ENCODE measurements at places on chromosomes 7 and 10. TPM values are rescaled to one million over a fixed set of nuclear protein-coding genes. Genes with fewer than 3 reads are reported as not detected.

The CHST3 gene
- 11.5 TPM for total RNA-seq

DNA sequence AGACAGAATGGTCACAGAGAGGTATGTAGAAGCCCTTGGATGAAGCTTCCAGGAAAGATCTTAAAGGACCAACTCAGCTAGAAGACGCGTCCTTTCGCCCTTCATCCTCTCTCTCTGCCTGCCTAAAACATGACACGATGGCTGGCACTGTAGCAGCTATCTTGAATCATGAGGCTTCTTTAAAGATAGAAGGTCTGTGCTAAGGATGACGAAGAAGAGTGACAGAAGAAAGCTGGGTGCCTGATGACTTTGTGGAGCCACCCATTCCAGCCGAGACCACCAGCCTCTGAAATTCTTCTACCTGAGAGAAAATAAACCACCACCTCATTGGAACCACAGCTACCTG, 25.5 kb downstream of the WDR86 start:
- no peaks in the 10 kb centered on the region for H3K36me3 ChIP-seq
- no peaks in the 10 kb centered on the region for H3K4me1 ChIP-seq
- no peak for DNase-seq

DNA sequence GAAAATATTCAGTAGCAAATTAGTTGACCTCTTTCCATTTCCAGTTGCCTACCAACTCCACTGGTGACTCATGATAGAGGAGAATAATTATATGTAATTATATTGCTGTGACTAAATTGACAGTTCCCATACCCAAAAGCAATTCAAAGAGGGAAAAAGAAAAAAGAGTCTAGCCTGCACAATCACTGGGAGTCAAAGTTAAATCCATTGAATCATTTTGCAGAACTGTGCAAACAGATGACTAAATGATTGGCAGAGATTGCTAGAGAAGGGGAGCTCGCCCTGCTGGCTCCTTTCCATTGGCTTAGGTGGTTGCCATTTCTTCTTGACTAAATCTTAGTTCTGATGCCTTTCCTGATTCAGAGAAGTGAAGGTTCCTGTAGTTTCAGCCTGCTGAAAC, 1228.6 kb upstream of the SORCS1 start:
- DNase-seq: no peak
- no peaks in the 10 kb centered on the region for H3K36me3 ChIP-seq
- H3K27ac ChIP-seq: no peak overlapping the region
- no peak overlapping the region for H3K4me3 ChIP-seq
- no peaks in the 10 kb centered on the region for H3K4me1 ChIP-seq

DNA sequence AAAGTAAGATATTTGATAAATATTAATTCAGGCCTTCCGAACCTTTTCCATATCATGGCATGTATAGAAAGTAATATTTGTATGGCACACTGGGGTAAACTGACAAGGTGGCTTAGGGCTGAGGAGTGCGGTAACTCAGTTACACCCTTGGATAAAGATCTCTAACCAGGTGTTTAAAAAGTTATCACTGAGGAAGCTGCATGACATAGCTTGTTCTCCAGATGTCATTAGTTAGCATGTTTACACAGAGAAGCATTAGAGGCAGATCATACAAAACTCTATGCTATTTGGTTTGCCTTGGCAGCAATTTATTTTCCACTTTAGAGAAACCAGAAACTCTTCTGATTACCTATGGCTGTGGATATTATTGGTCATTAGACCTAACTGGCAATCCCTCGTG, 118.2 kb downstream of the ST7 start:
- DNase-seq: no peak
- H3K4me3 ChIP-seq: no peak overlapping the region
- no peaks in the 10 kb centered on the region for H3K36me3 ChIP-seq
- peaks cover 18% of the 10 kb centered on the region for H3K4me1 ChIP-seq
- H3K27me3 ChIP-seq: no peaks in the 10 kb centered on the region

The AKR1C8 gene
- total RNA-seq: not detected

DNA sequence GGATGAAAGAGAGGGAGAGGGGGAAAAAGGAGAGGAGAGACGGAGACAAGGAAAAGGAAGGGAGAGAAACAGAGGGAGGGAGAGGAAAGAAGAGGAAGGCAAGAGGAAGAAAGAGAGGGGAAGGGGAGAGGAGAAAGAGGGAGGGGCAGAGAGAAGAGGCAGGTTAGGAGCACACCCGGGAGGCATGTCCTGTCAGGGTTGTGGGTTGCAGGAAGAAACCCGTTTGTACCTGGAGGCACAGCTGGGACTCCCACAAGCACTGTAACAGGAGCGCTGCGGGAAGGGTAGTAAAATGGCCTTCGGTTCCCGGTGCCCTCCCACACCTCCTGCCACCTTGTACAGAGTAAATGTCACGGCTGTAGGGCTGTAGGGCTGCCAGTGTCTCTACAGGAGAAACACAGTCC, 24.7 kb downstream of the FGFR2 start:
- H3K4me3 ChIP-seq: no peak overlapping the region
- H3K4me1 ChIP-seq: no peaks in the 10 kb centered on the region
- no peak for DNase-seq
- H3K27ac ChIP-seq: no peak overlapping the region

The TRRAP gene
- total RNA-seq: 45.8 TPM

DNA sequence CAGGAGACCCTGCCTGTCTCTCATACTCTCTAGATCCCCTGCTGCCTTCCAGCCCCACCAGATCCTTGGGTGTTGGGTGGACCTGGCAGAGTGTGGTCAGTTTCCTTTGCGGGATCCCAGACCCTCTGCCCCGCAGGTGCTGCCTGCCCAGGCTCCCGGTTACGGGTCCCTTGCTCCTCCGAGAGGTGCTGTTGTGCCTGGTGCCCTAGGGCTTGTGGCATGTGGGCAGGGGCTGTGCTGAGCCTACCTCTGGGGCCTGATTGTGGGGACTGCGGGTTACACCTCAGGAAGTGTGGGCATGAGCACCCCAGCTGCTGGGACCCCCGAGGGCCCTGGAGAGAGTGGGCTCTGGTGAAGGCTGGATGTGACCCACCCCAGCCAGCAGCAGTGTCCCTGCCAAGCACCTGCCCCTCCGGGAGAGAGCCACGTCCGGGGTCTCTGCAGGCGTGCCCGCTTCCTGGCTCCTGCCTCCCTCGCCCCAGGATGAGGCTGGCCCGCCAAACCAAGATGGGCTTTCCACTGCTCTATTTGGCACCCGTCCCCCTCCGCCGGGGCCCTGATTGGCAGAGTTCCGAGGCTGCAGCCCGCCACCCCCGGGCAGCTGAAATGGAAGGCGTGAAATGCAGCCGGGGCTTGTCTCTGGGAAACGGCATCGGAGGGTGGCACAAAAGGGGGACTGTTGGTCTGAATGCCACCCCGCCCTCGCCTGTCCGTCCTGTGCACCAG, 17.0 kb downstream of the CLIP2 start:
- no peak for DNase-seq
- H3K4me3 ChIP-seq: no peak overlapping the region
- peaks cover 12% of the 10 kb centered on the region for H3K4me1 ChIP-seq
- no peak overlapping the region for H3K27ac ChIP-seq
- H3K36me3 ChIP-seq: no peaks in the 10 kb centered on the region

- peaks cover 4% of the 10 kb centered on the region for H3K4me1 ChIP-seq
- no peaks in the 10 kb centered on the region for H3K27me3 ChIP-seq
- H3K4me3 ChIP-seq: no peak overlapping the region
- DNase-seq: no peak
- H3K36me3 ChIP-seq: no peaks in the 10 kb centered on the region
- H3K27ac ChIP-seq: no peak overlapping the region
Observed at GRCh38 chr10:124043310-124044142, 49.9 kb downstream of the CHST15 start.

DNA sequence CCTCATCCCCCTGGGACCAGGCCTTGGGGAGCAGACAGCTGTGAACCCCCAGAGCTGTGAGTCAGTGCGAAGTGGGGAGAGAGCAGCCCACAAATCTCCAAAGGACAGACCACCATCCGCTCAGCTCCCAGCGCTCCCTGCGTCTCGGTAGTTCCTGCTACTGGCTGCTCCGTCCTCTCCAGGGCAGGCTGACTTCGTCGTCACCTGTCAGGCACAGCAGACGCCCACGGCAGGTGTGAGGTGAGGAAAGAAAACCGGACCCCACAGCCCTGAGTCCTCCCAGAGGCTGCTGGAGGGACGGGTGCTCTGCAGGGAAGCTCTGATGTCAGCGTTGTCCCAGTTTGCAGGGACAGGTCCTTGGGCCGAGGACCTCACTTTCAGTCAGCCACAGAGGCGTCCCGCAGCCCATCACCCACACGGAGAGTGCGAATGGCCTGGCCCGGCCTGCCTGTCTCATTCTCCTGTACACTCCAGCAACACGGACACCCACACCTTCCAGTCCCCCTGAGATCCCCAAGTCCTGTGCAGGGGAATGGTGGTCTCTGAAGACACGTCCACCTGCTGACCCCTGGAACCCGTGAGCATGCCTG, 95.2 kb downstream of the DNAJB6 start:
- no peaks in the 10 kb centered on the region for H3K36me3 ChIP-seq
- no peak overlapping the region for H3K27ac ChIP-seq
- peaks cover 2% of the 10 kb centered on the region for H3K4me1 ChIP-seq
- H3K27me3 ChIP-seq: no peaks in the 10 kb centered on the region

DNA sequence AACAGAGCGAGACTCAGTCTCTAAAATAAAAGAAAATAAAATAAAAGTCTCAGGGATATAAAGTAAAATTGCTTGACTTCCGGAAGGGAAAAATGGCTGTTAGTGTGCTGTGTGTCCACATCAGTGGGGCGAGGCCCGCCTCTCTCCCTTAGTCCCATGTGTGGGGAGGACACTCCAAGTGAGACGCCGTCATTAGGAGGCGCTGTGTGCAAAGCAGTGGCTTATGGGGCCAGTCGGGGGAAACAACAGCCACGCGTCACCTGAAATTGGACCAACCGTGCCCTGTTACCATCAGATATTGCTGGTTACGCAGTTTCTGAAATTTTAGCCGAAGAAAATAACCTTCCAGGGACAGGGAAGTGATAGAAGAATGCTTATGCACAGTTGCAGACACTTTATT, 15.8 kb downstream of the SFXN4 start:
- H3K4me3 ChIP-seq: no peak overlapping the region
- no peak for DNase-seq
- no peak overlapping the region for H3K27ac ChIP-seq
- H3K36me3 ChIP-seq: peaks cover 2% of the 10 kb centered on the region
- H3K4me1 ChIP-seq: no peaks in the 10 kb centered on the region
- no peaks in the 10 kb centered on the region for H3K27me3 ChIP-seq

The OR13A1 gene
- total RNA-seq: not detected

DNA sequence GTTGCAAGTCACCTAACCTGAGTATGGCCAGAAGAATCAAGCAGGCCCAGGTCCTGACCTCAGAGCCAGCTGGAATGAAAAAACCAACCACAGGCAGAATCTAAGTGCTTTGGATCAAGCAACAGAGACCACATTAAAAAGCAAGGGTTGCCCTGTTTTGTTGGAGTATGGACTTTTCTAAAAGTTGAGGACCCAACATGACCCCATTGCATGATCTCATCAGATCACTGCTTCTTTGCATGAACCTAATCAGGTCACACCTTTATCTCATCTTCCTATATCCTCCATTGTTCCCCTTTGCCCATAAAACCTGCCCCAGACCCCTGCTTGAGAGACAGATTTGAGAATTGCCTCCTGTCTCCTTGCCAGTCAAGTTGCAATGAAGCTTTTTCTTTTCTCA, 11.6 kb upstream of the SNX10 start:
- H3K4me3 ChIP-seq: no peak overlapping the region
- H3K27me3 ChIP-seq: no peaks in the 10 kb centered on the region
- H3K4me1 ChIP-seq: no peaks in the 10 kb centered on the region
- DNase-seq: no peak

GRCh38 chr10:71312811-71313789, 6.0 kb upstream of the SLC29A3 start:
- DNase-seq: no peak
- H3K36me3 ChIP-seq: no peaks in the 10 kb centered on the region

The TAS2R16 gene
- total RNA-seq: not detected

DNA sequence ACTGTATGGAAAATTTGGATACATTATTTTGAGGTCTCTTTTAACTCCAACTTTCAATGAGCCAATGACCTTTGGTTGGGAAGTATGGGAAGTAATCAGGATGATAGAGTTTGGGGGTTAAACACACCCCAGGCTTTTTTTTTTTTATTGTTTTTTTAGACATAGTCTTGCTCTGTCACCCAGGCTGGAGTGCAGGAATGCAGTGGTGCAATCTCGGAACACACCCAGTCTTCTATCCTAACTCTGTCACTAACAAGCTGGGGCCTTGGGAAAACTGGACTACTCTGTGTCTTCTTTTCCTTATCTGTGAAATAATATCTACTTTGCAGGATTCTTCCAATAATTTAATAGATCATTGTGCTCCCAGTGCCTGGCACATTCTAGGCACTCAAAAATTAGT, 37.6 kb upstream of the AGBL3 start:
- H3K4me3 ChIP-seq: no peak overlapping the region
- no peaks in the 10 kb centered on the region for H3K4me1 ChIP-seq
- no peak for DNase-seq
- peaks cover 40% of the 10 kb centered on the region for H3K36me3 ChIP-seq

- H3K27me3 ChIP-seq: no peaks in the 10 kb centered on the region
- no peaks in the 10 kb centered on the region for H3K36me3 ChIP-seq
- H3K27ac ChIP-seq: no peak overlapping the region
- no peaks in the 10 kb centered on the region for H3K4me1 ChIP-seq
Observed at GRCh38 chr7:25653384-25653783, 425.1 kb upstream of the NPVF start.

- peaks cover 39% of the 10 kb centered on the region for H3K4me1 ChIP-seq
- H3K27me3 ChIP-seq: no peaks in the 10 kb centered on the region
- H3K27ac ChIP-seq: peak within 1 kb of the TSS; percentile 94
- peaks cover 21% of the 10 kb centered on the region for H3K36me3 ChIP-seq
- DNase-seq: peak; percentile 65
Observed at GRCh38 chr7:100088621-100089457, at the start of gene COPS6. COPS6 (plus strand) TSS chr7:100088969; CDS start chr7:100088991, 22 bp downstream.

- no peak overlapping the region for H3K27ac ChIP-seq
- H3K36me3 ChIP-seq: peaks cover 13% of the 10 kb centered on the region
- H3K27me3 ChIP-seq: no peaks in the 10 kb centered on the region
- no peak for DNase-seq
Observed at GRCh38 chr7:121360564-121360963, 31.8 kb downstream of the WNT16 start.

The ADAMTS14 gene
- not detected for total RNA-seq

The SMURF1 gene
- total RNA-seq: 22.3 TPM

The INPP5A gene
- total RNA-seq: 33.2 TPM

The TRUB1 gene
- total RNA-seq: 16.7 TPM

GRCh38 chr10:104300736-104301292, 31.8 kb downstream of the GSTO2 start:
- no peaks in the 10 kb centered on the region for H3K27me3 ChIP-seq
- H3K36me3 ChIP-seq: no peaks in the 10 kb centered on the region
- H3K27ac ChIP-seq: peak overlapping the region; percentile 89
- H3K4me1 ChIP-seq: peaks cover 31% of the 10 kb centered on the region
- H3K4me3 ChIP-seq: no peak overlapping the region
- peak; percentile 85 for DNase-seq

The OPN4 gene
- total RNA-seq: not detected
